ELF-1 (cell line): ENCODE measurements at places on chromosomes 1 and 21.

- DNase-seq = no peak
Measured at GRCh38 chr21:43281661-43282357, 113.0 kb downstream of the CRYAA start.

- no peak for DNase-seq
Measured at GRCh38 chr1:248918131-248918530, 12.1 kb downstream of the PGBD2 start.

DNA sequence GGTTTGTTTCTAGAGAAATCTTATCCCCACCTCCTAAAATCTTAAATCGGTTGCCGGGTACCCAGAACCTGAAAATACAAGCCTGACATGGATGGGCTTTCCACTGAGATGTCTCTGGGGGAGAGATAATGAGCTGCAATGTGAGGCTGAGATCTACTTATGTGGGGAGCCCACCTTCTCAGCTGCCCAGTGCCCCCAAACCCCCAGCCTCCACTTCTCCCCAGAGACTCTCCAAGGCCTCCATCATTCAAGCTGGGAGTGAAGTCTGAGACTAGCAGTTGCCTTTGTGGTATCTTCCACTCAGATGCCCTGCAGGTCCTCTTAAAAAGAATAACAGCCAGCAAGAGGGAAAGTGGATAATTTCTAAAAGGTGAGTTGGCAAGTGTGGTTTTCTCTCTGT lies 11.7 kb upstream of the ACTRT2 start:
- DNase-seq = no peak

- DNase-seq = no peak
Measured at GRCh38 chr1:53645690-53646078, 93.3 kb downstream of the GLIS1 start.

DNA sequence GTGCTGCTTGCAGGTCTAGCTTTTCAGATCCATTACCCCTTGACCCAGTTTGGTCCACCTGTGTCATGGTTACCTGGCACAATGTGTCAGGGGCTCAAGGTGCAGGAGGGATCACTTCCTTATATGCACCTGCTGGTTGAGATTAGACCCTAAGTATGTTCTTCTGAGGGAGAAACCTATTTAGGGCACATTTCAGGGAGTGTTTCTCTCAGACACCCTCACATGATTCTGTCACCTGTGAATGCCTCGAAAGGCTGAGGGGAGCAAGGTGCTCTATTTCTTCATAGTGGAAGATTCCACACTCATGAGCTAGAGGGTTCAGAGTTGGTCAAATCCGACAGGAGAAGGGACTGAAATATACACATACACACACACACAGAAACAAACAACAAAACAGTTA lies 15.5 kb downstream of the HSD3B2 start:
- DNase-seq = no peak

DNA sequence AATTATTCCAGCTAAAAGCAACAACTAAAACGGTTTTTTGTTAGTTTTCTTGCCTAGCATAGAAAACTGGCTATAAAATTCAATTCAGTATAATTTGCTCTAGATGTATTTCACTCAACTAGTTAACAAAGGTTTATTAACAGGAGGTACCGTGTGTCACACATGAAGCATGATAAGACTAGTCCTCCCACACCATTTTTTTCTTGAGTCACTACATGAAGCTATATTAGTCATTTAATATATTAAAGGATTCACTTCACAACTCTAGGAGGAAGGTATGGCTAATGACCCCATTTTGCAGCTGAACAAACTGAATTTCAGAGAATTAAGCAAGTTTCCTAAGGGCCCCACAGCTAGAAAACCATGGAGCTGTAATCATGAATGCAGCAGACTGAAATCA lies 307.8 kb upstream of the USP25 start:
- no peak for DNase-seq

DNA sequence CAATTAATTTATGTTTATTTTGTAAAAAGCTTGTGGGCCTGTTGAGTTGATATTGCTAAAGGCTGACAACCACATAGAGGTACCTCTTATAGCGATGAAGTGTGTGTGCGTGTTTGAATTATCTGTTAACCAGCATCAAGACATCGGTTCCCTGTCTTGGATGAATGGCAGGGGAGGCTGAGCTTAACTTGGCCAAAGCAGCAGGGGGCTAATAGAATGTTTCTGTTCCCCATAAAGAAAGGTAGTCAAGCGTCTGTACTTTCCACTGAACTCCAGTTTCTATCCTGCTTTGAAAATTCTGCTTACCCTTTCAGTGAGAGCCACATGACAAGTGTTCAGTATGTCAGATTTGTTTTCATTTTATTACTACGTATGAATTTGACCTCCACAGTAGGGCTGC lies 63.0 kb downstream of the ROR1 start:
- DNase-seq = no peak

GRCh38 chr1:36089393-36090121 lies 865 bp downstream of the ADPRS start:
- DNase-seq = peak; percentile 65

DNA sequence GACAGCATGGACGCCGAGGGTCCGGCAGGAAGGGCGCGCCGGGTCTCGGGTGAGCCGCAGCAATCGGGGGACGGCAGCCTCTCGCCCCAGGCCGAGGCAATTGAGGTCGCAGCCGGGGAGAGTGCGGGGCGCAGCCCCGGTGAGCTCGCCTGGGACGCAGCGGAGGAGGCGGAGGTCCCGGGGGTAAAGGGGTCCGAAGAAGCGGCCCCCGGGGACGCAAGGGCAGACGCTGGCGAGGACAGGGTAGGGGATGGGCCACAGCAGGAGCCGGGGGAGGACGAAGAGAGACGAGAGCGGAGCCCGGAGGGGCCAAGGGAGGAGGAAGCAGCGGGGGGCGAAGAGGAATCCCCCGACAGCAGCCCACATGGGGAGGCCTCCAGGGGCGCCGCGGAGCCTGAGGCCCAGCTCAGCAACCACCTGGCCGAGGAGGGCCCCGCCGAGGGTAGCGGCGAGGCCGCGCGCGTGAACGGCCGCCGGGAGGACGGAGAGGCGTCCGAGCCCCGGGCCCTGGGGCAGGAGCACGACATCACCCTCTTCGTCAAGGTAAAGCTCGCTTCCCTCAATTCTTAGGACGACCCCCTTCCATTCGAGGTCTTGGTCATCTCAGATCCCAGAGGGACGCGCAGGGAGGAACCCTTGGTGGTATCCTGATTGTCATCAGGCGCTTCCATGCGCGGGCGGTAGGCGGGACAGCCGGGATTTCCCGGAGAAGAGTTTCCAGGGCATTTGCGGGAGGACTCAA lies 1.6 kb downstream of the CLIC6 start:
- peak; percentile 47 for DNase-seq
